ENCODE measurements at places on chromosomes 13 and 19. TPM values are rescaled to one million over a fixed set of nuclear protein-coding genes. Genes with fewer than 3 reads are reported as not detected.

Gene ZNF792
- polyA plus RNA-seq, result 5.6 TPM

Gene CLDN10
- 112 TPM for polyA plus RNA-seq

DNA sequence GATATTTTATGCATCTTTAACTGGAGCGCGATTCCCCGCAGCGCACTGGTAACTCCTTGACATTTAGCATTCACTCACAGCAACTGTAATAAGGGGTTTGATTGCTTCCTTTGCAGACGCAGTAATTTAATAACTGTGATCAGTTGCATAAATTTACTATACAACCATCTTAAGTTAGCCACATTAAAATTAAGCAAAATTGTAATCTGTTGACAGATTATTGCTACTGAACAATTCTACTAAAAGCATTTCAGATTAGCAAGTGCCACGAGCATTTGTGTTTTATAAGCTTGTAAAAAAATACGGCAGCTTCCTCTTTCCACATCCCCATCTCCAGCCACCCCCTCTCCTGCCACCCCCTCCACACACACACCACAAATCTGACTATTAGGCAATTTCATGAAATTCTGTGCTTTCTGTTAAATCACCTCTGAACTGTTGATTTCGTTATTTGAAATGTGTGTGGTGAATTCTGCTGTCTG is 44.4 kb downstream of the TSHZ3 start:
- no peak for DNase-seq

Gene CNOT3
- polyA plus RNA-seq, result 66.6 TPM

DNA sequence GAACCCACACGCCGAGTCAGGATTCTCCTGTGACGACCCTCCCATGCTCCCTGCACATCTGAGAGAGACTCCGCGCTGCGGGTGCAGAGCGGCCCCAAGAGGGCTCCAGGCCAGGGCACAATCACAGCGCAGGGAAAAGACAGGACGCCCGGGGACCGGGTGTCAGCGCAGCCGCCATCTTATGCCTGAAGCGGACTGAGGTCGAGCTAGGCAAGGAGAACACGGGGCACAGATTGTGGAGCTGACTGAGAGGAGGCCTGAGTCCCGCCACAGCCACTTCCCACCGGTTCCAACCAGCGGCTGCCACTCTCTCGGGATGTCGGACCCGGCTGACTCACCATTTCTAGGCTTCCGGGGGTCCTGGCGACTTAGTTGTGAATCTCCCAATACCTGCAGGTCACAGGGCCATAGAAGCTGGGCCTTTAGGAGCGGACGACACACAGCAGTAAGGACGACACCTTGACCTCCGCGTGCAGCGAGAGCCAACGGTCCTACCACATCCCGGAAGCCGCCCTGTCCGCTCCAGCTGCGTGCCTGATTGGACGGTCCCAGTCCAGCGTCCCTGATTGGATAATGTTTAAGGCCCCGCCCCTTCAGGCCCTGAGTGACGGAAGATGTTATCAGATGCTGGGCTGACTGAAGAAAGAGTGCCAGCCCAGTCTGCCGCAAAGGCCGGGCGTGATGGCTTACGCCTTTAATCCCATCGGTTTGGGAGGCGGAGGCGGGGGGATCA is at the start of gene ZNF728:
Gene ZNF728 (minus strand): TSS at position 487 of the 733 bp plus-strand sequence. CDS start 146 bp downstream, at position 341.
- DNase-seq, result no peak

- DNase-seq, result peak; percentile 38
Observed at GRCh38 chr13:32538143-32538620, 413 bp downstream of the N4BP2L2 start.

DNA sequence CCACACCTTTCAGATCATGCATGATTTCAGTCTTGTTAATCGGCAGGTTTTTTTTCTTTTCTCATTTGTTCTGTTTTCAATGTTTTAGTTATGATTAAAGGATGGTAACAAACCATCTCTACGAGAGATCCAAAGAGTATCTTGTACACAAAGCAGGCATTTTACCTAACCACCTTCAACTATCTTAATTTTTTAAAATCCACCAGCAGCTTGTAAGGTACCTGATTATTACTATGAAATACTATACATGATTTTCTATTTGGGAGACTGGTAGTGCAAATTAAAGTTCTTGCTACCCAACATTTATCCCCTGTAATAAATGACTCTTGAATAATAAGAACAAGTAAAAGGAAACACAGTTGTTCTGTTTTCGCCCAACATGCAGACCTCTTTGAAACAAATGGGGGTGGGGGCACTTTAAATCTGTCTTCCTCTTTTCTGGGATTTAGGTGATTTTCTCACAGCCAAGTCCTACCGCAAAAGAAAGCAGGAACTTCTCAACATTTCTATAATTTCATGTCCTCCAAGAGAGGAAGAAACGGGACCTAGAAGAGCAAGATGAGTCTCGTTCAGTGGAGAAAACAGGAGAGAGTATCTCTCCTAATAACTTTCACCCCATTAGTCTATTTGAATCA is 3.6 kb downstream of the POU4F1 start:
- no peak for DNase-seq

Gene MEDAG
- 1.2 TPM for polyA plus RNA-seq

Gene SCEL
- polyA plus RNA-seq, result not detected

Gene ERCC5
- polyA plus RNA-seq, result 82.5 TPM

GRCh38 chr13:26465954-26466353 is 91.5 kb upstream of the WASF3 start:
- DNase-seq, result no peak

- DNase-seq, result no peak
Observed at GRCh38 chr13:110134801-110135200, 172.2 kb downstream of the COL4A1 start.

DNA sequence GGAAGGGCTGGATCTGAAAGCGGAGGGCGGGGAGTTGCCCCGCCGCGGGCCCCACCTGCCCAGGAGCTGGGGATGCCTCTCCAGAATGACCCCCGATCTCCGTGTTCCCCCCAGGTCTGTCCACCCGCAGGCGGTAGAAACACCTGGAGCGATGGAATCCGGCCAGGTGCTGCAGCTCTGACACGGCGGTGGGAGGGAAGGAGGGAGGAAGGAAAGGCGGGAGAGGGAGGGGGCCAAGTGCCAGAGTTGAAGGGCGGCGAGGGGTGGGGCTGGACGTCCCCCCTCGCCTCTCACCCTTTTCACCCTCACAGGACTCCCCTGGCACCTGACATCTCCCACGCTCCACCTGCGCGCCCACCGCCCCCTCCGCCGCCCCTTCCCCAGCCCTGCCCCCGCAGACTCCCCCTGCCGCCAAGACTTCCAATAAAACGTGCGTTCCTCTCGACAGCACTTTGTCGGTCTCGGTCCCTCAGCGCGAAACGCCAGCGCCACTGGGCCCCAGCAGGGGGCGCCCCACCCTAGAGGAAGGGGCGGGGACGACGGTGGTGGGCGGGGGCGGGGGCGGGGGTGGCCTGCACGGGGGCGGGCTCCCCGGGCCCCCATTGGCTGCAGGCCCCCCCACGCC is 337 bp upstream of the FXYD7 start:
- DNase-seq, result no peak

DNA sequence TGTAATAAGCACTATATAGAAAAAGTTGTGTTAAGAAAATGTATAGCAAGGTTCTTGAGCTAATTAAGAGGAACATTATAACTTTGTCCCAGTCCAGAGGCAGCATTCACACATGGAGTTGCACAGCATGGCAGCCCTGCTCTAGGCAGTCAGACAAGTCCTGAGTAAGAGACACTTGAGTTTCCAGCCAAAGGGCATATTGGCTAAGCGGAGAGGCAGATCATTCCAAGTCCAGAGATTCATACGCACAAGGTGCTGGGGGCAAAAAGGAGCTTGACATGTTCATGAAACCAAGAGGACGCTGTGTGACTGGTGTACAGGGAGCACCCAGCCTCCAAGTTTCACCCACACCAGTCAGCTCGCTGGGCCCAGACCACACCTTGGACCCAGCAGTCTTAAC is 232.6 kb upstream of the IPO5 start:
- DNase-seq, result no peak

- no peak for DNase-seq
Observed at GRCh38 chr19:12607631-12608030, 3.0 kb downstream of the ZNF490 start.

Gene FAM124A
- 4.5 TPM for polyA plus RNA-seq

DNA sequence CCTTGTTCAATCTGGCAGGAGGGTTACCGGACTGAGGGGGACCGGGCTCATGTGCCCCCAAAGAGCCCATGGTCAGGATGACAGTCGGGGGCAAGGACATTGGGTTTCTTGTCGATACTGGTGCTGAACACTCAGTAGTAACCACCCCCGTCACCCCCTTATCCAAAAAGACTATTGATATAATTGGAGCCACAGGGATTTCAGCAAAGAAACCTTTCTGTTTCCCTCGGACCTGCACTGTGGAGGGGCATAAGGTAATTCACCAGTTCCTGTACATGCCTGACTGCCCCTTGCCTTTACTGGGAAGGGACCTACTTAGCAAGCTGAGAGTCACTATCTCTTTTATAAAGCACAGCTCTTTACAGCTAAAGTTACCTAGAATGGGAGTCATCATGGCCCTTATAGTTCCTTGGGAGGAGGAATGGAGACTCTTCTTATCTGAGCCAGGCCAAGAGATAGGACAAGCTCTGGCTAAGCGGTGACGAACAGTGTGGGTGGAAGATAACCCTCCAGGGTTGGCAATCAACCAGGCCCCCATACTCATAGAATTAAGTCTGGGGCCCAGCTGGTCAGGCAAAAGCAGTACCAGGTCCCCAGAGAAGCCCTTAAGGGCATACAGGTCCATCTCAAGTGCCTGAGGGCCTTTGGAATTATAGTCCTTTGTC is 603.7 kb downstream of the UQCRFS1 start:
- no peak for DNase-seq

DNA sequence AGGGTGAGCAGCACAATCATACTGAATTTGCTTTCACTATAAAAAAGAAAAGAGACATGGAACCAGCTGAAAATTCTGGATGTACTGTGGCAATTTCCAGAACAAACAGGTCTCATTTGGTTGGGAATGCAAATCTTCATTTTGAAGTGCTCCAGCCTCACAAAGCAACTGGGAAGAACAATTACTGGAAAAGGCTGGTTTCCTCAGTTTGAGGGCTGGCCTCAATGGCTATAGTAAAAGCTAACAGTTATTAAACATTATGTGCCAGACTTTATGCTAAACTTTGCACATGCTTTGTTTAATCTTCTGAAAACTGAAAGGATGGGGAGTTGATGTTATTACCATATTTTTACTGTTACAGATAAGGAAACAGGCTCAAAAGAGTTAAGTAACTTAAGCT is 3.0 kb downstream of the OBI1 start:
- no peak for DNase-seq

Gene PROZ
- polyA plus RNA-seq, result 2.4 TPM

DNA sequence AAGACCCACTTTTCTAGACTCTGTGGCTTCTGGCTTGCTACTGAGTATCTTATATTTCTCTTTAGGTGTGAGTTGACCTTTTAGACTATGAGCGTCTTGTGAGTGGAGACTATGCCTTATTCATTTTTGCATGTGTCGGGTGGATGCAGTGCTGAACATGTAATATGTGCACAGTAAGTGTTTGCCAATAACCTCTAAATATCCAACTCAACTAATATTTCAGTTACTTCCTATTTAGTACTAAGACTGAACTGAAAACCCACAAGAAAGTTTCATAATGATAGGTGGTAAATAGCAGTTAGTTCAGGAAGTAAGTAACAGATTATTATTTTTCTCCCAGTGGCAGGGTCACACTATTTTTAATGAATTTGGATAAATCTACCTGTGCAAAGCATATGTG is 269.3 kb downstream of the KCNRG start:
- no peak for DNase-seq

- DNase-seq, result no peak
Observed at GRCh38 chr13:105616333-105617075, 919.0 kb downstream of the EFNB2 start.

Gene TMPRSS9
- 0.45 TPM for polyA plus RNA-seq

- DNase-seq, result no peak
Observed at GRCh38 chr19:10289836-10290356, at the start of gene ICAM5. TSS of gene ICAM5 (plus strand) at chr19:10289952. CDS start at chr19:10290044, 92 bp downstream.

DNA sequence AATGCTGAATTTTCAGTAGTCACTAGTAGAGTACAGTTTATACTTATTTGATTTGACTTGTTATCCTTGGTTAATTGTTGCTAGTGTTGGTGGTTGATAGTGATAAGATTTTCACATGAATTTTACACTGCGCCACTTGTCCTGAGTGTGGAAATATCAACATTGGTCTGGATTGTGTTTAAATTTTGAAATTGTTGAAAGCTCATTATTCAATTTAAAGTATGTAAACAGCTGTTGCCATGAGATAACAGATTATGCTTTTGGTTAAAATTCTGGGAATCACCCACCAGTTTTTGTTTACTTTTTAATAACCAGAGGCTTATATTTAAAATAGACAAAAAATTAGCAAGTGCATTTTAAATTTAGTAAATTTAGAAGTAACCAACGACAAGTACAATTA is 12.3 kb upstream of the TNFSF13B start:
- no peak for DNase-seq

DNA sequence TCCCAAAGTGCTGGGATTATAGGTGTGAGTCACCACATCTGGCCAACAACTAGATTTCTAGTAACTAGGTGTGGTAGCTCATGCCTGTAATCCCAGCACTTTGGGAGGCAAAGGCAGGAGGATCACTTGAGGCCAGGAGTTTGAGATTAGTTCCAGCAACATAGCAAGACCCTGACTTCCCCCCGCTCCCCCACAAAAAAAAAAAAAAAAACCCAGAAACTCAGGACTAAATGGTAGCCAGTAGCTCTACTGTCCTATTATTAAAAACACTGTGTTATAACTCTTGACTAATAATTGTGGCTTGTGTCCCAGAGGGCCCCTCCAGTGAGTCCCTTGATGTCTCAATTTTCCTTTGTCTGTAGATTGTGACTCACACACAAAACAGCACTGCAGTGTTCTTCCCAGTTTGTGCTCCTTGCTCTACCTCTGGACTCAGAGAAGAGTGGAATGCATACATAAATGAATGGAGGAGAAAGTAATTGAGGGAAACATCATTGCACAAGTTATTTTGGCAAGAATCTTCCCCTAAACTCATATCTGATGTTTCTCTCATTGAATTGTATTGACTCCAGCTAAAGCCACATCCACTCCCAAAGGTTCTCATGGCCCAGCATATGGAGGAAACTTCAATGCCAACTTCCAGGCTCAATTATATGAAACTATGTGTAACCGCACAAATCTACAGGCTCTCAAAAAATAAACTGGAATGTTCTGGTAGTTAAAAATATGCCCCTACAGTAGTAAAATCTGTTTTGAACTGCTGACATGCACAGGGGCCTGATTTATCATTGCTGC is 8.8 kb downstream of the TPT1 start:
- no peak for DNase-seq

Gene PINLYP
- polyA plus RNA-seq, result 17.7 TPM

Gene CACNG7
- polyA plus RNA-seq, result 0.23 TPM

GRCh38 chr19:41478875-41479756 is 36.2 kb downstream of the ERICH4 start:
- no peak for DNase-seq

GRCh38 chr13:40149611-40150274 is 494.3 kb downstream of the COG6 start:
- peak; percentile 14 for DNase-seq

Gene CPAMD8
- 44.2 TPM for polyA plus RNA-seq

GRCh38 chr13:95027638-95028037 is 273.6 kb downstream of the ABCC4 start:
- no peak for DNase-seq

- no peak for DNase-seq
Observed at GRCh38 chr13:102657630-102658029, 37.2 kb downstream of the METTL21C start.

GRCh38 chr19:17623224-17623935 is 64.8 kb downstream of the UNC13A start:
- DNase-seq, result no peak

Gene PEAK3
- 0.17 TPM for polyA plus RNA-seq

Gene RASIP1
- polyA plus RNA-seq, result 16.6 TPM

All from renal cortex interstitium (tissue), 15 donors.